Activated CD4-positive, alpha-beta memory T cell treated with anti-CD3 and anti-CD28 coated beads for 36 hours (primary cell): ENCODE measurements at places on chromosomes 13 and 19. TPM values are rescaled to one million over a fixed set of nuclear protein-coding genes. Genes with fewer than 3 reads are reported as not detected.

- DNase-seq, result no peak
Measured at GRCh38 chr13:32594157-32594738, 8.0 kb downstream of the PDS5B start.

GRCh38 chr13:110132225-110132982, 174.6 kb downstream of the COL4A1 start:
- no peak for DNase-seq

GRCh38 chr13:47337781-47338507, 441.1 kb upstream of the HTR2A start:
- no peak for DNase-seq

DNA sequence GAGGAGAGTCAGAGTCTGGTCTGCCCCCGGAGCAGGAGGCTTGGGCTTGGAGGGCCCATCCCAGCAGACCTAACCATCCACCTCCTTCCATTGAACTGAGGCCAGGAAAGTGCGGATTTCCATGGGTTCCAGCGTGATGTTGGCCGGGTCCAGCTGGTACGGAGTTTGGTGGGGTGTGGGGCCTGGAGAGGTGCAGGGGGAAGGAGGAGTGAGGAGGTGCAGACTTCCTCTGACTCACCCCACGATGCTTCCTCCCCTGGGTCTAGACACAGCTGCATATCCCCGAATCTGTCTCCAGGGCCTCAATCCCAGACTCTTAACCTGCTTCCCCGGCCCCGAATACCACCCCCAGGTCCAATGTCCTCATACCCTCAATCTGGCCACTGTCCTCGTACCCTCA, 20.0 kb downstream of the MAN2B1 start:
- no peak for DNase-seq

- no peak for DNase-seq
Measured at GRCh38 chr13:37109051-37109678, 3.7 kb upstream of the CSNK1A1L start.

- no peak for DNase-seq
Measured at GRCh38 chr19:6733338-6734095, 3.9 kb downstream of the GPR108 start.

DNA sequence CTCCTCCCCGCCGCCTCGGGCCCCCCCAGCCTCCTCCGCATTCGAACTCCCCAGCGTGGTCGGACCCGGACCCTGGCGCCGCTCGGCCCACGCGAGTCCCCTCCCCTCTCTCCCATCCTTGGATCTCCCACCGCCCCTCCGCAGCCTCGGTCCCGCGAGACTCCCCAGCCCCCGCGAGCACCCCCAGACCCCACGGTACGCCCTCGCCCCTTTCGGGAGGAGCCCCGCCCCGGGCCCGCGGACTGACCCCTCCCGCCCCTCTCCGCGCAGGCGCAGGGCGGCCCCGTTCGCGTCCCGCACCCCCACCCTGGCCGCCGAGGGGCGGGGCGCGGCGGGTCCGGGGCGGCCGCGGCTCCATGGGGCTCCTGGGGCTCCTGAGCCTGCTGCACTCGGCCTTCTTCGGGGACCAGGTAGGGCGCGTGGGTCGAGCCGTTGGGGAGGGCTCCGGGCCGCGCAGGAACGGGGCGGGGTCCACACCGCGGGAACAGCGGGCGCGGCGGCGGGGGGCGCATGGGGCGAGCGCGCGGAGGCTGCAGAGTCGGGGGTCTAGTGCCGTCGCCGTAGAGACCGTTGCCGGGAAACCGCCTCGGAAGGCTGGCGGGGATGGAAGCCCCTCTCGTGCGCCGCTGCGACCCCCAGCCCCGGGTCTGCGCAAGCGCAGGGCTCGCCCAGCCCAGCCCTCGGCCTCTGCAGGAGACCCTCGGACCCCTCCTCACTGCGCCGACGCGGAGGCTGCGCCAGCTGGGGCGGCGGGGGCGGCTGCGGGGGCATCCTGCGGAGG, 3.8 kb upstream of the APC2 start:
- DNase-seq, result no peak

DNA sequence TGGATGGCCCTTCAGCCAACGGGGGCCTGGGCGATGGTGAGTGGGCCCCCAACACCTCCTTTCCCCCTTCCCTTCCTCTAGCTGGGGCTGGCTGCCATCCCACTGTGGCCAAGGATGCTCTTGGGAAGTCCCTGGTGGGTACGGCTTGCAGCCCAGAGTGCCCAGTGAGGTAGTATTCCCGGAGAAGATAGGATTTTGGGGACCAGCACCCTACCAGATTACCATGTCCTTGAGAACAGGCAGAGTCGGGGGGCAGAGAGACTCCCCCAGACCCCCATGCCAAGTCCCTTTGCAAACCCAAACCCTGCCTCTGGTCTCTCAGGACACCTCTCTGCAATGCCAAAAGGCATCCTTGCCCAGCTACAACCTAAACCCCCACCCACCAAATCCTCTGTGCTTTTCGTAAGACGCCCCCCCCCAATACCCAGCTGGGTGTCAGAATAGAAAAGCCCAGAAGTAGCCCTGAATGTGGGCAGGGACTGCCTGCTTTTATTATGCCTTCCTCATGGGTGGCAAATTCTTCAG, 1.7 kb downstream of the HIF3A start:
- no peak for DNase-seq

DNA sequence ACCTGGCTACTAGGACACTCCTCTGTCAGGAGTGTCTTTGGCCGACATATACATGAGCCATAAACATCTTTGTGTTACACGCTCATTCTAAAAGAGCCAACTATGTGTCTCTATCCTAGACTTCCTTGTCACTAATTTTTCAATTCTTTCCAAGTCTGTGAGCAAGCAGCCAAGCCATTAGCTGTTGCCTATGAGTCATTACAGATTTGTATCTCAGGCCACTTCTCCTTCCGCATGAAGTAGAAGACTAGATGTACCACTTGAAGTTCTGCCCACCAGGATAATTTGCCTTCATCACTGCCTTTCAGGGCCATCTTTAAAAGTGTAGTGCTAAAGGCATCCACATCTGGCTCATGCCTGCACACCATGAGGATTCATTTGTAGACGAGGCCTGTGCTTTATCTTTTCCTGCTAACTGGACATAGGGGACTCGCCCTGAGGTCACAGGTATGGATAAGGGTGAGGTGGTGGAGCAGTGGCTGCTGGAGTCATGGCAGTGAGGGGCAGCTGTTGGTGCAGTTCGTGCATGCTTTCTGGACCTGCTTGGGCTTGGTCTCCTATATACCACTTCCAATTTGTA, 126.1 kb upstream of the KL start:
- DNase-seq, result no peak

DNA sequence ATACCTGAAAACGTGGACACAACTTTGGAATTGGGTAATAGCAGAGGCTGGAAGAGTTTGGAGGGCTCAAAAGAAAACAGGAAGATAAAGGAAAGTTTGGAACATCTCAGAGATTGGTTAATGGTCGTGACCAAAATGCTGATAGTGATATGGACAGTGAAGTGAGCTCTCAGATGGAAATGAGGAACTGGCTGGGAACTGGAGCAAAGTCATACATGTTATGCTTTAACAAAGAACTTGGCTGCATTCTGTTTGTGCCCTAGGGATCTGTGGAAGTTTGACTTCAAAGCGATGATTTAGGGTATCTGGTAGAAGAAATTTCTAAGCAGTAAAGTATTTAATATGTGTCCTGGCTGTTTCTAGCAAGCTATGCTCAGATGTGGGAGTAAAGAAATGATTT, 136.2 kb downstream of the DNAJC3 start:
- DNase-seq, result no peak

GRCh38 chr19:58474291-58474996, 1.7 kb upstream of the ZNF446 start:
- DNase-seq, result no peak

- DNase-seq, result no peak
Measured at GRCh38 chr13:113083402-113084061, 22.1 kb upstream of the F7 start.

DNA sequence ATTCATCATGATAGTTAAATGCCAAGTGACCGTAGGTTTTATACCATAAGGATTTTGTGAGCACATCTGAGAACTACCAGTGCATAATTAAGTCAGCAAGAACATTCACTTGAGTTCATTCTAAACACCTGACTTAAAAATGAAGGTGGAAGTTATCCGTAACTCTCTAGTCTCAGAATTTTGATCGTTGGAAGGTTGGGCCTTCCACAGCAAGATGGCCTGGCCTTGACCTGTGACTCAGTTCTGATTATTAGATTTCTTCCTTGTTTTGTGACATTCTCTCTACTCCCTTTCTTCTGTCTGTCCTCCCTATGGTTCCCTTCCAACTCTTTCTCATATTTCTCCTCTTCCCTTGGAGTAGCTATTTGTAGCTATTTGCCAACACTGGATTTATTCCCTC, 20.0 kb upstream of the WDFY2 start:
- no peak for DNase-seq

DNA sequence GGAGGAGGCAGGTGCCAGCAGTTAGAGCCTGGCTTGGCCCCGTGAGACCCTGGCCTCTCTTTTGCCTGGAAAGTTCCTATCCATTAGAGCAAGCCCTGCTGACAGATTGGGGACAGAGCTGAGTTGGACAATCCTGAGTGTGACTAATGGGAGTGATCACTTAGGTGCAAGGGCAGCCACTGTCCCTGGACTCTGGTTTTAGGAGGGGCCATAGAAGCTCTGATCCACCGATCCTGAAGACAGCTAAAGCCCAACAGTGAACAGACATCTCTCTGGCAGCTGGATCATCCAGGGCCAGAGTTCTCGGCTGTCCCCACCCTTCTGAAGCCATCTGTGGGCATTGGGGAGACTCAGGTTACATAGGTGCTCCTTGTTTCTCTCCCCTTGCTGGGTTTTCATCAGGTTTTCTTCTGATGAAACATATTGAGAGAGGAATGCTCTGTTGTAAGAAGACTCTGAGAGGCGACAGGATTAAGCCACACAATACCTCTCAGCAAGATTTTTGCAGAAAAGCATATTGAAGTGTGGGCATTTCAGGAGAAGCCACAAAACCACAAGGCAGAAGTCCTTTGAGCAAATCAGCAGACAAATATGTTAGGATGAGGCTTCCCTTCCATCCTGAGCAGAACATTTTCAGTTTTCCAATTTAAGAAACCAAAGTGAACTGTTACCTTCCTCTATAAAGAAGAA, 288.0 kb upstream of the MAB21L1 start:
- DNase-seq, result no peak

DNA sequence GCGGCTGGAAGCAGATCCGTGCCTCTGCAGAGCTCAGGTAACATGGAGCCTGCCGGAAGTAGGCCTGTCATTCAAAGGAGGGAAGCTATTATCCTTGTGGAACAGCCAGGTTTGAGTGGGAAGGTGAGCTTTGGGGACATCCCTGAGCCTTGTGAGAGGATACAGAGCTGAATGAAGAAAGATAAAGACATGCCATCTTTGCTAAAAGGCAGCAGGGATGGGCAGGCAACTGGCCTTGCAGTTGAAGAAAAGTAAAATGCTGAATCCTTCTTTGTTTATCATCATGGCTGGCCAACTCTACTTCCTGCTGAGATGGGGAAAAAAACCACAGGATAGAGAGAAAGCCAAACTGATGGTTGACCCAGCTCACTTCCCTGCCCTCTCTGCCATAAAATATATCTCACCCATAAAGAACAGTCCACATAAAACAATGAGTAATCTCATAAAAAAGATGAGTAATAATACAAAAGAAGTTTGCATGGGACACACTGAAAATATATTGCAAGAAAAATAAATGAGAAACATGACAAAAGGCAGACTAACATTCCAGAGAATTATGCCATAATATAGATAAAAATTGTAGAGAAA, 226.3 kb downstream of the DLEU7 start:
- no peak for DNase-seq

DNA sequence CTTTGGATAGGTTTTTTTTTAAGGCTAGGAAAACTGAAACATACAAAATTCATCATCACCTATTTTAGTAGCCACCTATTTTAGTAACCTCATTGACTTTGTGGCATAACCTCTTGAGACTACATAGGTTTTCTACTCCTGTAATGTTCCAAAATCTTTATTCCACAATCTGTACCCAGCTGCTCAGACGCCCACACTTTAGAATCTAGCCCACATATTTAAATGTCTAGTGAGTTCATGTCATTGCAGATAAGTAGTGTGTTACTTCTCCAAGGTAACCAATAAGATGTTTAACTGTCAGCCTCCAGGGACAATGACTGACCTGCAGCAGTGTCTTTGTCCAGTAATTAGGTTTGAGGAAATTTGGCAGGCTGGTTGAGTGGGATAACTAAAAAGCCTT, 330.2 kb downstream of the MZT1 start:
- DNase-seq, result no peak

Gene BRSK1
- 5.6 TPM for total RNA-seq

Gene KLF2
- total RNA-seq, result 1.7 TPM

Gene VSTM2B
- not detected for total RNA-seq

Gene PROZ
- not detected for total RNA-seq

Gene DAND5
- not detected for total RNA-seq

Gene FBXO46
- total RNA-seq, result 29.4 TPM

Gene MCEMP1
- not detected for total RNA-seq

Gene BCL2L12
- 89.1 TPM for total RNA-seq

Gene GPR108
- total RNA-seq, result 75.4 TPM

Gene OXGR1
- total RNA-seq, result not detected

Gene FBXO27
- total RNA-seq, result 2.2 TPM
